ENCODE measurements at places on chromosomes 7 and 10.

- no peak for DNase-seq
Observed at GRCh38 chr7:96599288-96599936, 110.2 kb downstream of the SEM1 start.

- DNase-seq: no peak
Observed at GRCh38 chr7:585229-585711, 65.6 kb upstream of the PDGFA start.

- no peak for DNase-seq
Observed at GRCh38 chr10:78785066-78785465, 283.7 kb upstream of the ZMIZ1 start.

DNA sequence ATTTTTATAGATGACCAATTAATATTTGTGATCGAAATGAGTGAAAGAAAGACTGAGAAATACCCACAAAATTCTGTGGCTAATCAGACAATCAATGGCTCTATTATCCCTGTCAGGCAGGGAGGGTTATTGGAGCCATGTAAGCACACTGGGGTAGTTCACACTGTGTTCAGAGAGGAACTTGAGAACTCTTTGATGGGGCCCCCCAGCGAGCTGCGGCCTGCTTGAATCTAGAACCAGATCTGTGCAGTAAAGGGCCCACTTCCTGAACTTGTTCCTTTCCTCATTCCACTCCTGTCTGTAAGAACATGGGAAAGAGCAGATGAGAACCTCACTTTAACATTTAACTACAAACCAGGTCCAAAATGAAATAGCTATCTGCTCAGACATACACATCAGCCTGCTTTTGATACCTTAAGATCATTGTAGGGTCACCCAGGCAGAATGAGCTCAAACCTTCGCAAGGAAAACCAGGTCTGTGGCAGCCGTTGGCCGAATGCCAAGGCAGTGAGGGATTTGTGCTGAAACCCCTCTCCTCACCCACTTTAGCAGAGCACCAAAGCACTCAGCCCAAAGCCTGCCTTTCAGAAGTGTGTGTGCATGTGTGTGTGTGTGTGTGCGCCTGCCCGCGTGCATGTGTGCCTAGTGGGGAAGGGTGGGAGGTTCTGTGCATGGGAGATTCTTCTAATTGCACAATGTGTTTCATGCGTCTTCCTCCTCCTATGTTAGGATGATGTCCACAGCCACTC is 365.6 kb upstream of the MGMT start:
- DNase-seq: no peak

DNA sequence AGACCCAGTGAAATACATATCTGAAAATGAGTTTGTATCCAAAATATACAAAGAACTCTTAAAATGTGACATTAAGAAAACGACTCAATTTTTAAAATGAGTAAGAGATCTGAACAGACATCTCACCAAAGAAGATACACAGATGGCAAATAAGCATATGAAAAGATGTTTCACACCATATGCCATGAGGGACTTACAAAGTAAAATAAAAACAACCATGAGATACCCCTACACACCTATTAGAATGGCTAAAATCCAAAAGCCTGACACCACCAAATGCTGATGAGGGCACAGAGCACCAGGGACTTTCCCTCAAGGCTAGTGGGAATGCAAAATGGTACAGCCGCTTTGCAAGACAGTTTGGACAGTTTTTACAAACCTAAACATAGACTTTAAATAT is 27.9 kb downstream of the GFRA1 start:
- no peak for DNase-seq

- DNase-seq: no peak
Observed at GRCh38 chr7:95322396-95322795, 1.9 kb downstream of the PON1 start.

DNA sequence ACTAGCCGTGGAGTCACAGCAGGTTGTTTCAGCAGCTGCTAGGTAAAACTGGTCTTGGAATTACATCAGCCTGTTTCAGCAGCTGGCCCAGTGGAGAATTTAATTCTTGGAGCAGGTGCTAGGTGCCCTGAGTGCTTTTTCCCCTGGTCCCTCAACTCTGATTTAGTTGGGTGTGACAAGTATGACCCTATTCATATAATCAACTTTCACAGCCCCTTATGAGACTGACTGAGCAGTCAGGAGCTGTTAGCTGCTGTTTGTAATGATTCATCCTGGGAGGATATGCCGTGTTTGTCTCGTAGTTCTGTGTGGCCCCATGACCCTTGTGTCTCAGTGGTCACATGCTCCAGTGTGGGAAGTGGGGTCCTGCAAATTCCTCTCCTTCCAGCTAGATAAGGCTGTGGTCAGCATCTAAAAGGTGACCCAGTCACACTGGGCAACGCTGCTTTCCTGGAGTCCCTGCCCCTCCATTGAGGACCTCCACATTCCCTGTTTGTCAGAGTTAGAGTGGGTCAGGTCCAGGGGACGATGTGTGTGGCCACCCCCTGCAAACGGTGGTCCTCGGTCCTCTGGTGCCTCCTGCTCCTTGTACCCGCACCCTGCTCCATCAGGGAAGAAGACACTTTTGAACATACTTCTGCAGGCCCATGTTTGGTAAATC is 28.3 kb downstream of the TBATA start:
- no peak for DNase-seq

DNA sequence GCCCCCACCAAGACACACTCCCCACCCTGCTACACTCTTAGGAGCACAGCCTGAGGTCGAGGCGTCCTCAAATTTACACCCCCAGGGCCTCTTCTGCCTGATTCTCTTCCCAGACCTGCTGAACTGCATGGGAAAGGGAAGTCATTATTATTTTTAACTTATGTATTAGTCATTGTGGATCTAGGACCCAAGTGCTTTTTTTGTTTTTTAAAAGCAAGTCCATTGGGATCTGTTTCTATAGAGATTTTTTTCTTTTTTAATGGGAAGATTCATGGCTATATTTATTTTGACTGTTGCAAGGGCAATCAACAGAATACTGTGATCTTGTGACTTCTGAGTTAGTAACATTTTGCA is 203.8 kb downstream of the ZMYND11 start:
- no peak for DNase-seq

DNA sequence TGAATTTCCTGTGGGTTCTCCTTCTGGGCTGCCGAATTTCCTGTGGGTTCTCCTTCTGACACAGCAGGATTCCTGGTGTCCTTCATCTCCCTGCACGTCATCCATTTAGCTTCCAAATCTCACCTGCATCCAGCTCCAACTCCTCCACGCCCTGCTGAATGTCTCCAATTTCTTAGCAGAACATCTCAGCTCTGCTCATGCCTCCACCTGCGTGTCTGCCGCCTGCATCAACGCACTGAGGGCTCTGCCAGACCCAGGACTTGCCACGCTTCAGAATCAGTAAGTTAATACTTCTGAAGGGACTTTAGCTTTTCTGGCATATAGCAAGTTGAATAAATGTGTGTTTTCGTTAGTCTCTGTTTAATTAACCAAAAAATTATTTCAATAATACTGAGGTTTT is 31.1 kb upstream of the VIPR2 start:
- no peak for DNase-seq

DNA sequence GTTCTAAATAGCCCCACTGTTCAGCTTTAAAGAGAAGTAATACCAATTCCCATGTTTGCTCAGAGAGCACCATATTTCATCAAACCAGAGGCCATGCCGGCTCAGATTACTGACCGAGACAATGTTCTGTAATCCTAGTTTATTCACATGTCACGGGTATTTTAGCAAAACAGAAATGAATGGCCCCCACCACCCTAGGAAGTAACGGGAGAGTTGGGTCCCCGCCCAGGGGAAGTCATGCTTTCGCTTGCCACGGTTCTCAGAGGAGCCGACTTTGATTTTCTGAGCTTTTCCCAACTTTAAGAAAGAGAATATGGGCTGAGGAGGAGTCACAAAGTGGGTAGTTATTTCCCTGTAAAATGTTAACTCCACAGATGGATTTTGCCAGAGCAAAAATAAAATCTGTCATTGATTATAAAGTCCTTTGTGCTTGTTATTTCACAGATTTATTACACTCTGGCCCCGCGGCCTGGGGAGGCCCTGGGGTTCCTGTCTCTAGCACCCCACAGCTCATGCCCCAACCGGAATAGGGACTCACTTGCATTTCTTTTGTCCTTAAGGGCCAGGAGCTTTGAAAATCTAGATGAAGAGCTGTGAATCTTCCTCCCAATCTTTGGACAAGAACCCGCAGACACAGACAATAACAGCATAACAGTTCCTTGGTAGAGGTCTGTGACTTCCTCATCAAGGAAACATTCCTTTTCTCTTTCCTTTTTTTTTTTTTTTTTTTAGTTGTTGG is 3.7 kb upstream of the GDF10 start:
- no peak for DNase-seq

- no peak for DNase-seq
Observed at GRCh38 chr10:127915324-127915723, 8.4 kb downstream of the PTPRE start.
